ENCODE measurements at places on chromosomes 7 and 10.
A peak's percentile ranks its signal among the peaks of the same experiment; 100 is the strongest.

GRCh38 chr10:73979809-73980433 is 18.0 kb upstream of the VCL start:
- no peak for DNase-seq

DNA sequence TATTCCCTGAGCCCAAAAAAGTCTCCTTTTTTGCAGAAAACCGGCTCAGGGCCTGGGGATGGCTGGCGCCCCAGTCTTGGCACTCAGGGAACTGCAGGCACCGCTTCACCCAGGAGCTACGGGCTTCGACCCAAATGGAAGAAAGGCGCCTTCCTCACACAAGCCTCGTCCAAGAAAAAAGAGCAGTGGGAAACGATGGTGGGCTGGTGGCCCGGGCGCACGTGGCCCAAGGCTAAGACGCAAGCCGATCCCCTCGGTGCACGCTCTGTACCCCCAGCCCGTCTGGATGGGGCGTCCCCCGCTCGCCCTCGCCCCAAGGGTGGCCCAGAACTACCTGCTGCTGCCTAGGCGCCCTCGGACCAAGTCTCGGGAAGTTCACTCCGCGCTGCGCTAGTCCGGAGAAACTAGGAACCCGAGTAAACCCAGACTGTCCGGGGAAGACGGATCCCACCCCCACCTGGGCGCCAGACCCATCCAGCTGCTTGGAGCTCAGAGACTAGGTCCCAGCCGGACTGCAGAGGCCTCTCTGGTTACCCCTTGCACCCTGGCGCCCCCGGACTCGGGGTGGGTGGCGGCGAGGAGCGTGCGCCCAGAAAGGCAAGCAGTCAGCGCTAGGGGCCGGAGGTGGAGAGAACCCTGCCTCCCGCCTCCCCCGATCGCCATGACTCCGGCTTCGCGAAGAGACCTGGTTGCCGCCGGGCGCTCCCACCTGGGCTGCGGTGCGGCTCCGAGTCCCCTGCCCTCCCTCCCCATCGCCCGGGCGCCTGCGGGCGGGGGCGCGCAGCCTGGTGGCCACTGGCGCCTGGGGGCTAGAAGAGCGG is 76.4 kb downstream of the CALN1 start:
- DNase-seq, result no peak

GRCh38 chr7:66054063-66054462 is 21.6 kb upstream of the ASL start:
- no peak for DNase-seq

- no peak for DNase-seq
These were observed 1.2 kb downstream of the PLEKHA1 start for GRCh38 chr10:122375679-122376160.

- DNase-seq, result no peak
These were observed 16.7 kb downstream of the WDR91 start for GRCh38 chr7:135194494-135195095.

- no peak for DNase-seq
These were observed 407.2 kb upstream of the SHH start for GRCh38 chr7:156219307-156220077.

DNA sequence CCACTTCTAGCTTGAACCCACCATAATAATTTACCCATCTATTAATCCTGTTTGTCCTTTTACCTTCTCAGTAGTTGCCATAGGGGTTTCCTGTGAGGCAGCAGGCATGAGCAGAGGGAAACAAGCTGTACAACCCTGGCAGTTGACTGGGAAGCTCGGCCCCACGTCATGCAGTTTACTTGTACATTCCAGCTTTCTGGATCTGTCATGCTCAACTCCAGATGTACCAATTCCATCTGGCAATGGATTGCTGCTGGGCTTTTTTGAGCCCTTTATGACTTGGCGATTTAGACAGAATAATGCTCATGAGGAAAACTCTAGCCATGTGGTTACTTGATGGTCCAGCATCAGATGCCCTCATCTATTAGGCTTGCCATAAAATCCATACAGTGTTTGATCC is 112.5 kb downstream of the GNAI1 start:
- DNase-seq, result no peak

DNA sequence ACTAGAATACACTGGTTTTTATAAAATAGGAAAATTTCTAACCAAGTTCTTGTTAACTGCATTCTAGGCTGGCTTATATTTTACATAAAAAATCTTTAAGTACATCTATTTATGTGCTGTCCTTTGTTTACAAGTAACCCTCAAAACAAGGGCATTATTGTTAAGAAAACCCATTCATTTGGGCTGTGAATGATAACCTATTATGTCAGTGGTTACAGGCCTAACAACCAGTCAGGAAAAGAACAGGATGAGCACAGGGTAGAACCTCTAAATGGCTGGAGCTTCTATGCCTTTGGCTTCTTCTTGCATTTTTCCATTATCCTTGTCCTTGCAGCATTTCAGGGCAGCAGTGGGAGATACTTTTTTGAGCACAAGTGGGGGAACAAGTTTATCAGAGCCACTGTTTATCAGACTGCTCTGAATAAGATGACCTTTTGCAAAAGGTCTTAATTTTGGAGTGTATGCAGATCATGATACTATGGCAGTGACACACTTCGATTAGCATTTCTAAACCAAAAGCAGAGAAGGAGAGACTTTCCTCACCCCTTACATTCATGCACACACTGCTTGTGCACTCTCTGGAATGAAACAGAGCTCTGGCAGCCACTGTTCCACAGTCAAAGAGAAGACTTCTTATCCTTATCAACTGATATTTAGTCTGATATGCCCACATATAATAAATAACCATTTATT is 10.9 kb downstream of the GPR37 start:
- no peak for DNase-seq

GRCh38 chr7:155959894-155960293 is 147.6 kb upstream of the SHH start:
- peak; percentile 34 for DNase-seq

DNA sequence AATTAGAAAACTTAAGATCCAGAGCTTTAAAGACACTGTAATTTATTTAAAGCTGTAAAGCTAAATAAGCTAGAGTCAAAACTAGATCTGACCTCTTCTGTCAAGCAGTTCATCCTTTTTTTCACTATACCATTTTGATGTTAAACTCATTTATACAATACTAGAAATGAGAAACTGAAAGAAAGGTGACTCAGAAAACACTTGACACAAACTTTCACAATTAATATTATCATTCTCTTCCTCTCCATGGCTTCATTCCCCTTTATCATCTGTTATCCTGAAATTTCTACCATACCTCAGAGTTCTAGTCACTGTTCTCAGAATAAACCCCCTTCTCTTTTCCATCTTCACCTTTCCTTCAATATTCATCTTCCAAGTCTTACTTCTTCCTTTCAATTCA is 1.3 kb downstream of the FIGNL1 start:
- no peak for DNase-seq
